CD4-positive, alpha-beta T cell treated with Interleukin-6 for 4 hours (primary cell): ENCODE measurements at places on chromosomes 13 and 19.

- no peak for DNase-seq
Measured at GRCh38 chr13:101393140-101393539, 23.2 kb downstream of the NALCN start.

- DNase-seq, result no peak
Measured at GRCh38 chr13:21095311-21095710, 33.9 kb upstream of the LATS2 start.

GRCh38 chr19:45122832-45123231, 29.9 kb downstream of the PPP1R37 start:
- no peak for DNase-seq

- DNase-seq, result no peak
Measured at GRCh38 chr13:23470790-23471614, 37.5 kb upstream of the SACS start.

GRCh38 chr13:41562083-41562482, 104.7 kb downstream of the RGCC start:
- no peak for DNase-seq

DNA sequence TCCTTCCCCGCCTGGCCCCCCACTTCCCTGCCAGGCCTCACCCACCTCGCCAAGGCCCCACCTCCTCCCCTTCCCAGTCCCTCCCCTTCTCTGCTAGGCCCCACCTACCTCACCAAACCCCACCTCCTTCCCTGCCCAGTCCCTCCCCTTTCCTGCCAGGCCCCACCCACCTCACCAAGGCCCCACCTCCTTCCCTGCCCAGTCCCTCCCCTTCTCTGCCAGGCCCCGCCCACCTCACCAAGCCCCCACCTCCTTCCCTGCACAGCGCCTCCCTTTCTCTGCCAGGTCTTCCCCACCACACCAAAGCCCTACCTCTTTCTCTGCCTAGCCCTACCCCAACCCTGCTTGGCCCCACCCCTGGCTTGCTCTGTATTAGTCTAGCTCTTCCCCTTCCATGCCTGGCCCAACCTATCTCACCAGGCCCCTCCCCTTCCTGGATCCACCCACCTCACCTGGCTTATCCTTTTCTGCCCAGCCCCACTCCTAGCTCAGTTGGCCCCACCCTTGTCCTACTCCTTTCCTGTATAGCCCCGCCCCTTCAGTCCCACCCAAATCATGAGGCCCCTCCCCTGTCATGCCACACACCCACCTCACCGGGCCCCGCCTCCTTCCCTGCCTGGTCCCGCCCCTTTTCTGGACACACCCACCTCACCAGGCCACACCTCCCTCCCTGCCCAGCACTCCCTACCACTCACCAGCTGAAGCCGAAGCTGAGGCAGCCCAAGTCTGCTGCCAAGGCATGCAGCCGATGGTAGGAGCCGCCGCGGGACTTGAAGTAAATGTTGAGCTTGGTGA, 16.2 kb downstream of the CERS1 start:
- DNase-seq, result no peak

- no peak for DNase-seq
Measured at GRCh38 chr13:64675255-64675892, 2554.8 kb downstream of the PCDH9 start.

DNA sequence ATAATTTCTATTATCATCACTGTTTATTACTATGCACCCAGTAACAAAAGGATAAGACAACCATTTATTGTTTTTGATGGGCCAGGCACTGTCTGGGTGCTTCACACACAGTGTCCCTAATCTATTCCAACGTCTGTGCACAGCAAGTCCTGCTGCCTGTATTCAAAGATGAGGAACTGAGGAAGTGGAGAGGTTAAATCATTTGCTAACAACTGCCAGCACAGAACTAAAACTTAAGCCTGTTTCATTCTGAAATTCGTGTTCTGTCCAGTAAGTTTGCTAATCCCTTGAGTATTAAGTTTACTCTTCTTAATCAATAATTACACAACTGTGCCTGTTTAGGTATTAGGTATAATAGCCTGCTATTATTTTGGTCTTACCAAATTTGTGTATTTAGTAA, 41.9 kb downstream of the TEX26 start:
- DNase-seq, result no peak

DNA sequence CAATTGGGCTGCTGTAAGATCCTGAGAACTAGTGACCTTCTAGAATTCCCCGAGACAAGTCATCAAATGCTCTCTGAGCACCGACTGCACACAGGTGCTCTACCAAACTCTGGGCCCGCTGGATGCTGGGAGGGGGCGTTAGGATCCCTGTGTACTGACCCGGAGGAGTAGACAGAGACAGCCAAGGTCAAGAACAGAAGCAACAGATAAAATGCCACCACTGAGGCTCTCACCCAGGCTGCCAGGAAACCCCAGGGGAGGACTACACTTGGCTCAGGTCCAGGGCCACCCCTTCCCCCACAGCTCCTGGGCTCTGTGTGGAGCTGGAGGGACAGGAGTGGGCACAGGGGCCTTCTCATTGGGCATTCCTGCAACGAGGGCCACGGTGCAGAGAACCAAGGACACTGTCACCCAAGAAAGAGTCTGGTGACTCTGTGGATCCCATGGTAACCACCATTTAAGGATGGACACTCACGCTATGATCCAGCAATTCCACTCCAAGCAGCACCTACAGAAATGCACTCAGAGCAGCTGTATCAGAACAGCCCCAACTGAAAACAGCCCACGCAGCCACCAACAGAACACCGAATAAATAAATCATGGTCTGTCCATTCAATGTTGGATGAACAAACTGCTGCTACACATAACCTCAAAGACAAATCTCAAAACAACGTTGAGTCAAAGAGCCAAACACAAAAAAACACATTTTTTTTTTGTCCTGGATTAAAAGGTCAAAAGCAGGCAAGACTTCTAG, 16.8 kb upstream of the SLC35E1 start:
- no peak for DNase-seq

DNA sequence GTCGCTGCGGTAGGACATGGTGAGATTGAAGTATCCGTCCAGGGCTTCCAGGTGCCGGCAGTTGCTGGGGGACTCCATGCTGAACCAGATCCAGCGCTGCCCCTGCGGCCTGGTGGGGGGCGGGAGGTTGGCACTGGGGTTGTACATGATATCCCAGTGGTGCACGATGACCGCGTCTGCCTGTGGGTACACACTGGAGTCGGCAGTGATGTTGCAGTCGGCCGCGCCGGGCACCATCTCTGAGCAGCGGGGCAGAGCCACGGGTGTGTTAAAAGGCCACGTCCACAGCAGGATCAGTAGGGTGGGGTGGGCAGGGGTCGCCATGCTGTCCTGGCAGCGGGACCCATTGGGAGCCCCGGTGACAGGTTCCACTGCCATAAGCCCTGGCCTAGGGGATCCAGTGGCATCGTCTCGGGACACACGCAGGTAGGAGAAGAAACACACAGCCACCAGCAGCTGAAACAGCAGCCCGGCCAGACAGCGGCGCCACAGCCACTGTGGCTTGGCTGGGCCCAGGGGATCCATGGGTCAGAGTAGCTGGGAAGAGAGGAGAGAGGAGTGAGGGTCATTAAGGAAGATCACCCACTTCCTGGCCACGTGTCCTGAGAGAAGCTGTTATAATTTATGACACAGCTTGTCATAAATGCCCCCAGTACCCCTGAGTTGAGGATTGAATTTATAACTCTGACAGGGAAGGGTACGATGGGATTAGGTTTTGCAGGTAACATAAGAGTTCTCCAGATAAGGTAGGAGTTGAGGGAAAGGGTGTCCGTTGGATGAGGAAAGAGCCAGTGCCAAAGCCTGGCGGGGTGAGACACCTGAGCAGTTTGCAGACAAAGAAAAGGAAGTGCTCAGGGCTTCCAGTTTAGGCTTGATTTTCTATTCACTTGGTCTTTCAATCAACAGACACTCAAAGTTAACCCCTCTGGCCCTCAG, 2.9 kb downstream of the FUT5 start:
- no peak for DNase-seq

- no peak for DNase-seq
Measured at GRCh38 chr13:39419068-39419467, 183.9 kb downstream of the LHFPL6 start.

DNA sequence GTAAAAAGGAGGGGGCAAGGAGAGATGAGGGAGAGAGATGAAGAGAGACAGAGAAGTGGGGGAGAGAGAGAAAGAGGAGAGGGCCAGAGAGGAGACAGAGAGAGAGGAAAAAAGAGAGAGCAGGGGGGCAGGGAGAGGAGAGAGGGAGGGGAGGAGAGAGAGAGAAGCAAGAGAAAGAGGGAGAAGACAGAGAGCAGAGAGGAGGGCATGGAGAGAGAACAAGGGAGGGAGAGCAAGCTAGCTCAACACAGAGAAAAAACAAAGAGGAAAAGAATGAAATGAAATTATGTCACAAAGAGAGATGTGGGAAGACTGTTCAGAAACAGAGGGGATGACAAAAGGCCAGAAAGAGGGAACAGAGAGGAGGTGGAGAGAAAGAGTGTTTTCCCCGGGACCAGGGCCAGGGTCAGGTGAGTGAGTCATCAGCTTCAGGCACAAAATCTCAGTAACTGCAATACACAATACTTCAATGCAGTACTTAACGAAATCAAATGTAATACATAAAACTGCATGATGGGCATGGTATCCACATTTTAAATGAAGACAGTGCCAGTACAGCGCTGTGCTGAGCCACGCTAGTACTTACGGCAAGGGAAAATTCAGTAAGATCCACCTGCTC, 4.8 kb downstream of the KLK7 start:
- no peak for DNase-seq

DNA sequence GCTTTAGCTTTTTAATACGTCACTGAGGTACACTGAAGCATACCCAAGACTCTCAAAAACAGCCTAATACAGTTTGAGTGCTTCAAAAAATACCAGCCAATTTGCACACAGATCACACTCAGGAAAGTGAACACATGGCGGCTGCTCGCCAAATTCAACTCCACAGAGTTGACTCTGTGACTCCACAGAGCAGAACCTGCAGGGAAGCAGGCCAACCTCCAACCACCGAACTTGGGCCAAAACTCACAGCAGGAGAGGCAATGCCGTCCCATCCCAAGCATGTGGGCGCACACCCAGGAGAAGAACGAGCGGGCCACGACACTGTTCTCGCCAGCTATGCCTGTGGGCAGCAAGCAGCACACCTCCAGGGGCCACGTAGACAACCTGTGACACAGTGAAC, 21.1 kb downstream of the ELL start:
- no peak for DNase-seq

DNA sequence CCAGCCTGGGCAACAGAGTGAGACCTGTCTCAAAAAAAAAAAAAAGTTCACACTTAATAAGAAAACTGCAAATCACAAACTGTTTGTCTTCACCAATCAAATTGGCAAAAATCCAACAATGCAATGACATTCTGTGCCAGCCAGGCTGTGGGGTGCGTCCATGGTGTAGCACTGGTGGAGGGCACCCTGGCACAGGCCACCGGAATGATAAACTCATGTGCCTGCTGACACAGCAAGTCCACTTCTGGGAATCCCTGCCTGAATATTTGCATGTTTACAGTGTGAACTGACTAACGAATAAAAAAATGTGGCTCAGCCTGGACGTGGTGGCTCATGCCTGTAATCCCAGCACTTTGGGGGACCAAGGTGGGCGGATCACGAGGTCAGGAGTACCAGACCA, 1.6 kb upstream of the LRRC25 start:
- DNase-seq, result no peak

GRCh38 chr19:3575260-3575741, 2.6 kb downstream of the HMG20B start:
- peak; percentile 33 for DNase-seq

DNA sequence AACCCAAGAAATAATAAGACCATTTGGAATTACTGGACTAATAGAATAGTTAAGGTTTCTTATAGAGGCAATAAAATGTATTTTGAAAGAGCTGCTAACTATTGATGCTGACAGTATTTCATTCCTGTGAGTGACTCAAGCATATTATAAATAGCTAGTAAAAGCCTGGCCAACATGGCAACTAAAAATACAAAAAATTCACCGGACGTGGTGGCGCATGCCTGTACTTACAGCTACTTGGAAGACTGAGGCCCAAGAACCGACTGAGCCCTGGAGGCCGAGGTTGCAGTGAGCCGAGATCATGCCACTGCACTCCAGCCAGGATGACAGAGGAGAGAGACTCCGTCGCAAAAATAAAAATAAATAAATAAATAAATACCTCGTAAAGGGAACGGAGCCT, 5.4 kb upstream of the ICAM3 start:
- no peak for DNase-seq

DNA sequence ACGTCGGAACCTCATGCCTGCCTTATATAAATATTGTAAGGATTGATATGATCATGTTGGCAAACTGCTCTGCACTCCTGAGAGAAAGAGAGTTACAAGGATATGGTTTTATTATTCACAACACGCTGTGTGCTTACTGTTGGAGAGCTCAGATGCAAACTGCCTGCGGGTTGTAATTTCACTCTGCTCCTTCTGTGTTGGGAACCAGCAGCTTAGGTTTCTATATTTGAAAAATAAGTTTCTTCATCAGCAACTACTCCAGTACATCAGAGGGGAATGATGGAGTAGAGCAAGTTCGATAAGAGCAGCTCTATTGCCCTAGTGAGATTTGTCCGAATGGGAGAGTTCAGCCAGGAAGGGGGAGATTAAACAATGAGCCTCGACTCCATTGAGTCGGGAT, 106.9 kb upstream of the UBL3 start:
- DNase-seq, result no peak

- DNase-seq, result no peak
Measured at GRCh38 chr19:15249972-15250639, 17.9 kb upstream of the EPHX3 start.

GRCh38 chr19:41968751-41969595, 9.9 kb upstream of the RABAC1 start:
- no peak for DNase-seq

DNA sequence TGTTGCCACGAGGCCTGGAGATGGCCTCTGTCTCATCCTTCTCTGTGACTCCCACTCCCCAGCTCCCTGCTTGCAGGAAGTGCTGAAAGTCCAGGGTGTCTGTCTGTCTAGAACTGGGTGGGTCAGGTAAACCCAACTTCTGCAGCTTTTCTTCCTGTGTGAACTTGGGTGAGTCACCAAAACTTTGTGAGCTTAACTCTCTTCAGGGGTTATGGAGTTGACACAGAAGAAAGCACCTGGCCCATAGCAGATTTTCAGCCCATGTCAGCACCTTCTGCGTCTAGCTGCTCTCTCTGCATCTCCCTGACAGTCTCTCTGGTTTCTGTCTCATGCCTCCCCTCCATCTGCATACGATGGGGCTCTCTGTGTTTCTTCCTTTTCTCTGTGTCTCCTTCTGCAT, 4.2 kb upstream of the CACNG7 start:
- no peak for DNase-seq

DNA sequence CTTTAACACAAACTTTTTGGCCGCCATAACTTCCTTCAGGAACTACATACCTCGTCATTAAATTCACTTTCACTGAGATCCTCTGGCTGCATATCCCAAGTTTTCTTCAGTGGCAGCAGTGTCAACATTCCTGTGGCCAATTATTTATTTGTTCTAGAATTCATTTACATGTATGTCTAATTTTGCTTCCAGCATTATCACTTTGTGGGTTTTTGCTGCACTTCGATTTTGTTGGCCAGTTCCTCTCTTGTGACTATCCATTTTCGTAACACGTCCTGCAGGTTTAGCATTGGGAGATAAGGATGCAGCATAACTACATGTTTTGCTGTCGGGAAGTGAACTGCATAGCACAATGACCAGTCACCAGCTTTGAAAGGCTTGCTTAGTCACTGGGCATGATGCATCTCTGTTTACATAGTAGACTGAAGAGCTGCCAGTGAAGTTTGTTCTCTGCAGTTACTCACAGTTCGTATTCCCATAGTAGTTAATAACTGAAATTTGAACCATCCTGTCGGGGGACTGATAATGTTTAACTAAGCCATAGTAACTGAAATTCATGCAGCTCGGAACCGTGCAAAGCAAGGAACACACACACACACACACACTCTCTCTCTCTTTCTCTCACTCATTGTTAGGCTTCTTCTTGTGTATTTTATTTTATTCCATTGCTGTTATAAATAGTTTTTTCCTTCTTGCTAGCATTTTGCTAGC, 28.3 kb downstream of the ZNF507 start:
- no peak for DNase-seq
